ENCODE measurements at places on chromosomes 2 and 18.

DNA sequence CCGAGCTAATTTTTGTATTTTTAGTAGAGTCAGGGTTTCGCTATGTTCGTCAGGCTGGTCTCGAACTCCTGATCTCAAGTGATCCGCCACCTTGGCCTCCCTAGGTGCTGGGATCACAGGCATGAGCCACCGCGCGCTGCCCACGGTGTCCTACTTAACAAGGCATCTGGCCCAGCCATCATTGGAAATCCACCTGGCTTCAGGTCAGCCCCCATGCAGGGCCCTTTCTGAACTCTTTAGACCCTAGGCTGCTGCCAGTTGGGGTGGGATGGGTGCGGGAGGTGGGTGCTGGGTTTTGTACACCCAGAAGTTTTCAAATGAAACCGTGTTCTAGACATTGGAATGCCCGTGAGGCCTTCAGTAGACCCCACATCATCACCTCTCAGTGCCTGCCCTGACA lies 26.6 kb upstream of the NT5DC4 start:
- DNase-seq: no peak

DNA sequence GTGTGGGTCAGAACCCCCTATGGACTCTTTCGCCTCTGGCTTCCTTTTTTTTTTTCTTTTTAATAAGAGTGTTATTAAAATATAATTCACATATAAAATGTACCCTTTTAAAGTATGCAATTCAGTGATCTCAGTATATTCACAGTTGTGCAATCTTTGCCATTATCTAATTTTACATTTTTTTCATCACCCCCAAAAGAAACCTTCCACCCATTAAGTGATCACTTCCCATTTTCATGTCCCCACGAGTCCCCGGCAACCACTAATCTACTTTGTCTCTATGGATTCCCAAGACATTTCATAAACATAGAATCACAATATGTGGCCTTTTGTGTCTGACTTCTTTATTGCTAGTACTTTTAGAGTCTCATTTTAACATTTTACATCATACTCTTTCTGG lies 38.7 kb upstream of the ANXA4 start:
- no peak for DNase-seq

DNA sequence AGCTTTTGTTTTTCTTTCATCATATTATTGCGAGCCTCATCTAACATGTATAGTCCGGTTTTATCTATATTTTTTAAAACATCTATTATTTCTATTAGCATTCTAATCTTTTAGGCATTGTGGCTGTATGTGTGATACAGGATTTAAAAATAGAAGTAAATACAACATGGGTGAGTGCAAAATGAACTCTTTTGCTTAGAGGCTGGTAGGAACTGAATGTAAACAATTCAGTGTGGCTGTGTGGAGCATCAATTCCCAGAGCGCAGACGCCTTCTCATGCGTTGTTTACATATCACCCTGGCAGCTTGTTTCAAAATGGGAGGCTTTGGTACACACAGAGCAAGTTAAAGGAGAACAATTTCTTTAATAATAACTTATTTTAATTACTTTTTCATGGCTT lies 836 bp downstream of the DTNA start:
- DNase-seq: no peak

DNA sequence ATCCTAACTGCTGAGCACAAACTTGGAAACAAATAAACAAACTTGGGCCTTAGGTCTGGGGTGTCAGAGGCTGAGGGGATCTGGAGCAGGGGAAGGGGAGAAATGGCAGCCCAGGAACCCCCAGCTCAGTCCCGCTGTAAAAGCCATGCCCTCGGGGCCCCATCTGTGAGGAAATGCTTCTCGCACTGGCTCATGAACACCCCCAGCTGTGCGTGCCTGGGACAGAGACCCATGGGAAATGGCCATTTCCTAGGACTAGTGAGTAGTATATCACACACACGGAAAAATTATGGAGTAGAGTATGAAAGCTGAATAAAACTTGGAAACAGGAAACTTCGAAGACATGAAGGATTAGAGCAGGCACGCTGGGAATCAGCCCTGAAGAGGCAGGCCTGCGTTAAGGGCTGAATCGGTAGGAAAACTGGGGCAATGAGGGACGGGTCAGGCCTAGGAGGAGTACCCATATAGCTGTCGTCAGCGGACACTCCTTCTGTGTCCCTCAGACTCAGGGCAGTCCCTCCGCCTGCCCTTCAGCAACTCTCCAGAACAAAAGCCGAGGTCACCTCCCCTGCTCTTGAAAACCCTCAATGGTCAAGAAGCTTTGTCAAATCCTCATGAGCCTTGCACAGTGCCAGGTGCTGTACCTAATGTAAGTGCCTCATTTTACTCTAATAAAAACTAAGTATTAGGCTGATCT lies 120.8 kb upstream of the ODC1 start:
- DNase-seq: no peak

DNA sequence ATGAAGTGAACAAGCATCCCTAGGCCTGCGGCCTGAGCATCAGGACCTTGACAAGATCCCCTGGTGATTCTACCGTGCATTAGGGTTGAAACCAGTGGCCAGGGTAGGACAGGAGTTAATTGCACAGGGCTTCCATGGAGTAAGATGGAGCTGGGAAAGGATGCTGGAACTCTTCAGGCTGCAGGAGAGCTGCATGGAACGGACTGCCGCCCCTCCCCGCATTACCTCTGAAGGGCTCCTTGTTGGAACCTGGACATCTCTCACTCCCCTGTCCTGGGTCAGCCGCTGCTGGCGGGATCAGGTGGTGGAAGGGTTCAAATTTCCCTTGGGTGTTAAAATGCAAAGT lies 156.6 kb upstream of the ID2 start:
- no peak for DNase-seq

GRCh38 chr2:238512247-238512867 lies 85.6 kb downstream of the ASB1 start:
- no peak for DNase-seq

DNA sequence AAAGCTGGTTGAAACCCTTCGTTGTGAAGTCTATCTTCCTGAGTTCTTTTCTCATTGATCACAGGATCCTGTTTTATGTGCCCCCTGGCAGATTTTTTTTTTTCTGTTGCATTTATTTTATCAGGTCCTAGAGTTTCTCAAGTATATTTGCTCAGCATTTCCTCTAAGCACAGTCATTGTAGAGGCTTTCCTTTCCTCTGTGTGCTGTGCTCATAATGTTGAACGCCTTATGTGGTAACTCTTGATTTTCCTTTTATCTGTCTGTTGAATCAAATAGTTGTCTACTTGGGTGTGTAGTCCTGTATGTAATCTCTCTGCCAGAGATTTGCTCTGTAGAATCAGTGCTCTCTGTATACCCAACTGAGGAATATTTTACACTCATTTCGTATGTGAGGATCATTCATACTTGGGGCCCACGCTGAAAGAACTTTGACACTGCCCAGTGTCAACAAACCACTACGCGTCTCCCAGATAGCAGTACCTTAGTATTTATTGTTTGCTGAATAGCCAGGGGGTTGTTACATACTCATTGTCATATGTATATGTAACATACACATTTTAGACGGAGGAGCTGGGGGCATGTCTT lies 118.2 kb downstream of the CTNNA2 start:
- no peak for DNase-seq

DNA sequence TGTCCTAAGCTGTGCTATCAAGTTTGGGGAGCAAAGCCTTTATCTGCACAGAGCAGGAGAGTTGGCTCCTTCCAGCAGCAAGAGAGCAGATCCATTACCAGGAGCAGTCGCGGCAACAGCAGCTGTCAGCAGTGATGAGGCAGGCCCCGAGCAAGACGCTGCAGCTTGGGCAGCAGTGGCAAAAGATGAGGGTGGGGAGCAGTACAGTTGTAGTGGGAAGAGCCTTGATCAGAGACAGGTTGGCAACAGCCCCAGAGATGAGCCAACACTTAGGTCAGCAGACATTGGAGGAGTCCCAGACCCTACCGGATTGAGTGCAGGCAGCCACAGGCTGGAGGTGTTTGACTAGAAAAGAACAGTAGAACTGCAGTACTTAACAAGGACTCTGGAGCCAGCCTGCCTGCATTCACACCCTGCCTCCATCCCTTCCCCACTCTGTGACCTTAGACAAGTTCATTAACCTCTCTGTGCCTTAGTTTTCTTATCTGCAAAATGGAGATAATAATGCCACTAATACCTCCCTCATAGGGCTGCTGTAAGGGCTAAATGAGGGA lies 117.1 kb upstream of the SERTAD2 start:
- no peak for DNase-seq

- no peak for DNase-seq
Observed at GRCh38 chr18:70058916-70059315, 111.2 kb upstream of the CD226 start.

DNA sequence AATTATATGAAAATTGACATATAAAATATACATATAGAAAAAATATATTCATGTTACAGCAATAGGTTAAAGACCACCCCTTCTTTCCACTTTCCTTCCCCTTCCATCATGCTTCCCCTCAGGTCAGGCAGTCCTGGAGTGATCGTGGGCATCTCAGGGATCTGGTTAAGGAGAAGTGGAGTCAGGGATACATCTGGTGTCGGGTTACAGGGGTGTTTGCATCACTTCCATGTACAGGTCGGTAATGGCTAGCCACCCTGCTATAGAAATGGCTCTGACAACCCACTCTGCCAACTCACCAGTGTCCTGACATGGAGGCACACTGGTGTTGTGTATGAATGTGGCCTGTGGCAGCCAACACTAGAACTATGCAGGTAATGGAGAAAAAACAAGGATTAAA lies 36.3 kb upstream of the LGALSL start:
- DNase-seq: no peak

Measured in Calu3 (cell line).